Vagina (tissue), 2 donors: ENCODE measurements at places on chromosomes 7 and 10.

DNA sequence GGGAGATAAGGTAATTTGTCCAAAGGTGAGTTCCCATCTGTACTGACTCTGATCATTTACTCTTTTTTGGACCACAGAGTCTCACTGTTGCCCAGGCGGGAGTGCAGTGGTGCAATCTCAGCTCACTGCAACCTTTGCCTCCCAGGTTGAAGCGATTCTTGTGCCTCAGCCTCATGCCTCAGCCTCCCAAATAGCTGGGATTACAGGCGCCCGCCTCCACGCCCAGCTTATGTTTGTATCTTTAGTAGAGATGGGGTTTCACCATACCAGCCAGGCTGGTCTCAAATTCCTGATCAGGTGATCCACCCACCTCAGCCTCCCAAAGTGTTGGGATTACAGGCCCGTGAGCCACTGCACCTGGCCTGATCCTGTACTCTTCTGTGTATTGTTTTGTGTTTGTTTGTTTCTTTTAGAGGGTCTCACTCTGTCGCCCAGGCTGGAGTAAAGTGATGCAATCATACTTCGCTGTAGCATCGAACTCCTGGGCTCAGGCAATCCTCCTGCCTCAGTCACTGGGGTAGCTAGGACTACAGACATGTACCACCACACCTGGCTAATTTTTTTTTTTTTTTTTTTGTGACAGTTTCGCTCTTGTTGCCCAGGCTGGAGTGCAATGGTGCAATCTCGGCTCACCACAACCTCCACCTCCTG, 2.4 kb downstream of the NOLC1 start:
- no peaks in the 10 kb centered on the region for H3K27me3 ChIP-seq
- H3K4me3 ChIP-seq = no peak overlapping the region
- no peak for DNase-seq
- no peak overlapping the region for H3K27ac ChIP-seq
- H3K4me1 ChIP-seq = peaks cover 29% of the 10 kb centered on the region

- no peak overlapping the region for H3K4me3 ChIP-seq
- no peak overlapping the region for H3K27ac ChIP-seq
- no peak for DNase-seq
- H3K36me3 ChIP-seq = no peaks in the 10 kb centered on the region
- H3K4me1 ChIP-seq = peaks cover 14% of the 10 kb centered on the region
Measured at GRCh38 chr7:37428681-37429434, 19.8 kb downstream of the ELMO1 start.

DNA sequence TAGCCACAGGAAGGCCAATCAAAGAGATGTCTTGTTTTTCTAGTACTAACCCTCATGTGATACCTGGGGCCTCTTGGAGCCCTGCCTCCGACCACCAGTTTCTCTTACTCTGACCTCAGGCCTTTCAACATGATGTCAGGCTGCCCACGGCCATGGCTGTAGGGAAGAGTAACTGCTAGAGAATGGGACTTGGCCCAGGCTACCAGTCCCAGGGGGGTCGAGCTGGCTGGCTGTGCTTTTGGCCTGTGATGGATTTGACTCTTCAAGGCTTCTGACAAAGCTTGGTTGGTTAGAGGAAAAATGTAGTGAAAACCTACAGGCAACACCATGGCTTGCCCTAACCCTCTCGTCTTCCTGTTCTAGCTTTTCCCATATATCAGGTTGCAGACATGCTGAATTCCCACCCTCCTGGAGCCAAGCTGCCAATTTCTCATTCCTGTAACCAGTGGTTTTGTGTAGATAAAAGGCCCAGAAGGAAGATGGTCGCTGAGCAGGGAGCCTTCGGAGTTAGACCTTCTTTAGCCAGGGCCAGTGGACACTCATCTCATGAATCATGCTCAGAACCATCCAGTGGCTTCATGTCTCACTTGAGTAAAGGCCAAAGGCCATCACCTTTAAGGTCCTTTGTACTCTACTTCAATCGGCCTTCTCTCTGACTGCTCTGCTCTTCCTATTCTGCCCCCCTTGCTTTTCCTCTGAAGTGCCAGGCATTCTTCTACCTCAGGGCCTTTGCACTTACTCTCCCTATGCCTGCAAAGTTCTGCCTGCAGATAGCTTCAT, 19.7 kb downstream of the SUFU start:
- H3K4me3 ChIP-seq = no peak overlapping the region
- H3K27ac ChIP-seq = no peak overlapping the region
- H3K36me3 ChIP-seq = no peaks in the 10 kb centered on the region
- H3K27me3 ChIP-seq = no peaks in the 10 kb centered on the region

DNA sequence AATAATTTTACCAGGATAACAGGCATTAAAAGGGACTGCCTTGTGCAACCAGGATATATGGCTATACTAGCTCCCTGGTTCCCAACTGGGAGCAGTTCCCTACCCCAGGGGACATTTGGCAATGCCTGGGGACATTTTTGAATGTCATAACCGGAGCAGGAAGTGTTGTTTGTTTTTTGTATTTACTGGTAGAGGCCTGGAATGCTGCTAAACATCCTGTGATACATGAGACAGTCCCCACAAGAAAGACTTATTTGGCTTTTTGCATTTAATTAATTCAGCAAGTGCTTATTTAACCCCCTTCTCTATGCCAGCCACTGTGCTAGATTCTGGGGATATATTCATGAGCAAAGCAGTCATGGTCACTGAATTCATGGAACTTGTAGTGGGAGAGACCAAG, 181.2 kb downstream of the BBS9 start:
- no peak overlapping the region for H3K27ac ChIP-seq
- no peaks in the 10 kb centered on the region for H3K36me3 ChIP-seq
- H3K4me1 ChIP-seq = no peaks in the 10 kb centered on the region
- H3K27me3 ChIP-seq = no peaks in the 10 kb centered on the region
- no peak overlapping the region for H3K4me3 ChIP-seq
- DNase-seq = no peak

DNA sequence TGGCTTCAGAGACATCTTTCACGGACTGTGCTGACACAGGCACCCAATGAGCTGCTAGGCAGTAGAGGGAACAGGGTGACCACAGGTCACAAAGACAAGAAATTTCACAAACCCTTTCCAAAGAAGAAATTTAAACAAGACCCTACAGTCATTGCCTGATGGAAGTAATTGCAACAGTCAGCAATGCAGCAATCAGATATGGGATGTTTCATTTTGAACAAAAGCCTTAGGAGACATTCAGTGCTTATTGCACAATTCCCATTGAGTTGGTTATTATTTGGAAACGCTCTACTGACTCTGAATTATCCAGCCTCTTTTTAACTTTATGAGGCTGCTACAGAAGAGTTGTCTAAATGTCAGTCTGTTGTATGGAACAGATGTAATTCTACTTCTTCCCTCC, 85.5 kb downstream of the ETV1 start:
- H3K4me1 ChIP-seq = no peaks in the 10 kb centered on the region
- DNase-seq = no peak
- no peak overlapping the region for H3K4me3 ChIP-seq

GRCh38 chr7:89507034-89507433, 647.2 kb upstream of the STEAP1 start:
- no peak overlapping the region for H3K27ac ChIP-seq
- no peaks in the 10 kb centered on the region for H3K36me3 ChIP-seq
- no peak for DNase-seq
